GM19239 (cell line): ENCODE measurements at places on chromosomes 7 and 10.
A peak's percentile ranks its signal among the peaks of the same experiment; 100 is the strongest.

DNA sequence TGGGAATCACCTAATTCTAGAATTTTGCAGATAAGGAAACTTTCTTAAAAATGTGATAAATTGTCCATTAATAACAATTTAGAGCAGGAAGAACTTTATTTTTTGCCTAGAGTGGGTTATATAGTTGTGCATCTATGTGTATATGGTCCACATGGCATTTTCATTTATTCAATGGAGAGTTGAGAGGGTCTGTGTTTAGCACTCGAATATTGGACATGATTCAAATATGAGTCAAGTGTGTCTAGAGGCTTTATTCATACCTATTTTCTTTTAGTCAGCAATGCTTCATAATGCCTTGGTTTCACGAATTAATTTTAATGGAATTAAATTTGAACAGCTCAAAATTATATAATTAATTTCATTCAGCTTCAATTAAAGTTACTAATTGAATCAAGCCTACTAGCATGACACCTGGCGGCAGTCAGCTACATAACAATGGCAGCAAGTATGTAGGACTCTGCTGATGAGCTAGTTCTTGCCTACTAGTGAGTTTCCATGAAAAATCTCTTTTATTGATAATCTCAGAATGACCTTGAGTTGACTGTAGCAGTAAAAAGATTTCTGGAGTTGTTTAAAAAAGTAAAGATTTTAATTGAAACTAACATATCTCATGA lies 17.7 kb downstream of the MDFIC start:
- DNase-seq, result no peak

DNA sequence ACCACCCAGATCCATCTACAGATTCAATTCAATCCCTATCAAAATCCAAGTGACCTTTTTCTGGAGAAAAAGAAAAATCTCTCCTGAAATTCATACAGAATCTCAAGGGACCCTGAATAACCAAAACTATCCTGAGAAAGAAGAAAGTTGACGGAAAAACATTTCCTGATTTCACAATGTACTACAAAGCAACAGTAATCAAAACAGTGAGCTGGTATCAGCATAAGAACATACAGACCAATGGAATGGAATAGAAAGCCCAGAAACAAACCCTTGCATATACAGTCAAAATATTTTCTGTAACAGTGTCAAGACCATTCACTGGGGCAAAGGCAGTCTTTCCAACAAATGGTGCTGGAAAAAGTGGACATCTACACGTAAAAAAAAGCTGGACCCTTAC lies 89.9 kb downstream of the JMJD1C start:
- DNase-seq, result no peak

DNA sequence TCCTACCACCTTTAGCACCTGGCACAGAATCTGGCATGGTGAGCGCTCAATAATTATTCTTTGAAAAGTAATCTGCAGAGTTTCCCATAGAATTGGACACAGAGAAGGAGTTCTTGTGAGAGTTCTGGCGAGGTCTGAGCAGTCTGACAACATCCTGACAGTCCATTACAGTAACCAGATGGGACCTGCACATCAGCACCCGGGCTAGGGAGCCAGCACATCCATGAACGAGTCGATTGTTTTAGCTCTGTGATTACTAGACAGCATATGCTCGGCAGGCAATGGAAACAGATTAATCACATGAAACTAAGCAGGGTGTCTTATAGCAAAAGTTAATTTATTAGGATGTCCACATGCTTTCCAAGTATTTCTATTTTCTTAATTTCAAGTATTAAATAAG lies 96.7 kb downstream of the SEMA3D start:
- no peak for DNase-seq

DNA sequence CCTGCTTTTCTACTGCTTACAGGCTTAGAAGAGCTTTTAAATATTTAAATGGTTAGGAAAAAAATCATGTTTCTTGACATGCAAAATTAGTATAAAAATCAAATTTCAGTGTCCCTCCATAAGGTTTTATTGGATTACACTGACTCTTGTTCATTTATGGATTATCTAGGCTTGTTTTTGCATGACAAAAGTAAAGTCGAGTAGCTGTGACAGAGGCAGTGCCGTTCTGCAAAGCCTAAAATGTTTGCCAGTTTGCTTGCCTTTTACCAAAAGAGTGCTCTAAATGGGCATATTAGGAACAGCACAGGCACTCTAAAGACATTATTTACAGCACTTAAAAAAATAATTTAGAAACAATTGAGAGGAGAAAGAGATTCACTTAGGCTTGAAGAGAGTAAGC lies 139.6 kb downstream of the TSPAN12 start:
- no peak for DNase-seq

GRCh38 chr10:29802171-29802570 lies 167.4 kb upstream of the SVIL start:
- DNase-seq, result no peak

DNA sequence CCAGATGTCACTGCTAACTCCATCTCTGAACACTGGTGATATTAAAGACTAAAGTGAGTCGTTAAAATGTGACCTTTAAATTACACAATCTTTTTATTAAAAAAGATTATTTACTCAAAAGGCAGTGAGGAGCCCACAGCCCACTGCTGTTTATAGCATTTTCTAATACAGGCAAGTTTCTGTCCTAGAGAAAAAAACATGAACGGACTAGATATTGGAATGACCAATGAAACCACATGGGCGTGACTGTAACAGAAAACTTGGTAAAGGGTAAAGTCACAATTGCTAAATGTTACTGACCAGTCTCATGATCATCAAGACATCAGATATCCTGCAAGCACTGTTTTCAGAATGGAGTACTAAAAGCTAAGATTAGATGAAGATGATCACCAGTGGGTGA lies 78.7 kb downstream of the FEZF1 start:
- no peak for DNase-seq

DNA sequence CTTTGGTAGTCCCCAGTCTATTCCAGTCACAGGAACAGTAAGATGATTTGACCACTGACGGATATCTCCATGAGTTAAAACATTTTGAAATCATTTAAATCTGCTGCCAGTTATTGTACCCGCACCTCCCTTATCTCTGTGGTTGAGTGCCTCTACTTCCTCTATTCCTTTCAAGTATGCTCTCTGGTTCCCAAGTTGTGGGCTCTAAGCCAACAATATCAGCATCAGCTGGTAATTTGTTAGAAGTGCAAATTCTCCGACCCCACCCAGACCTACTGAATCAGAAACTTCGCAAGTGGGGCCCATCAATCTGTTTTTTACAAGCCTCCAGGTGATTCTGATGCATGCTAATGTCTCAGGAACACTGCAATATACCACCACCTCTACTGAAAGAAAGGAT lies 235.5 kb downstream of the CCSER2 start:
- no peak for DNase-seq

- DNase-seq, result no peak
These were observed 22.9 kb upstream of the TCF7L2 start for GRCh38 chr10:112926906-112927688.

- no peak for DNase-seq
These were observed 25.8 kb downstream of the WBP1L start for GRCh38 chr10:102769375-102770107.

- no peak for DNase-seq
These were observed 26.6 kb downstream of the VWC2 start for GRCh38 chr7:49800031-49800430.

DNA sequence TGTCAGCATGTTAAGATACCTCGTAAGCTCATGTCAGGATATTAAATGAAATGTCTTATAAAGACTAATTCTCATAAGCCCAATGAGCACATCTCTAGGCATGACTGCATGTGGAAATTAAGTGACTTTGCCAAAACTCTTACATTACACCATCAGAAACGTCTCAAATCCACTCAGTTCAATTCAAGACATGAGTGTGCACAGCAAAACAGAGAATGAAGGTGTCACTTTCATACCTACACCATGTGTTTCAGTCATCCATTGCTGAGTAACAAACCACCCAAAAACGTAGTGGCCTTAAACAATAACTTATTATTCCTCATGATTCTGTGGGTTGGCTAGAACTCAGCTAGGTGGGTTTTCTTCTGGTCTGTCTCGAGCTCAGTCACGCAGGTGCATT lies 99.8 kb downstream of the ATE1 start:
- DNase-seq, result no peak

DNA sequence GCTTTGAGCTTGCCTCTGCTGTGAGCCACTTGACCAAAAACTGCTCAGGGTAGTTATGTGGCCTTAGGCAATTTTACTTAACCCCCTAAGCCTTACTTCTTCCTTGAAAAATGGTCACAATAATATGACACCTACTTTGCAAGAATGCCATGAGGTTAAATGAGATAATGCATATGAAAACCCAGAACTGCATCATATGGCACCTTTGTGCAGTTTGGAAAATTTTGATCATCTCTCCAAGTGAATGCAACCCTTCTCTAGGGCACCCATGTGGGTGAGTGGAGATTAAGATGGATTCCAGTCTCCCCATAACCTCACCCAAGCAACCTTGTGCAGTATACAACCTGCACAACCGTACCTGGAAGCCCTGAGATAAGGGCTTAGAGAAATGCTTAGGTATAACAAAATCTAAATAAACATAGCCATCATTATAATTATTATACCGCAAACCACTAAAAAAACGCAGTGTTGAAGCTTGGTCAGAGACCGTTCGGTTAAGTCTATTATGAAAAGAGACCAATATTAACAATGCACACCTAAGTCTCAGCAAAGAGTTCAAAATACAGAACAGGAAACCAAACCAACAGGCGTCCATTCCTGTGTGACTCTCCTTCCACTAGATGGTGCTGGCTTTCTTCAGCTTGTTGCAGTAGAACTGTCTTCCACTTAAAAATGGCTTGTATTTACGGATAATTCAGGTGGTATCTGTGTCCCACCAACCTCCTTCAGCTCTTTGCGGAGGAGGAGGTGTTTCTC lies 21.0 kb upstream of the ASB15 start:
- no peak for DNase-seq

- no peak for DNase-seq
These were observed 82.0 kb downstream of the VWC2 start for GRCh38 chr7:49855281-49855980.

DNA sequence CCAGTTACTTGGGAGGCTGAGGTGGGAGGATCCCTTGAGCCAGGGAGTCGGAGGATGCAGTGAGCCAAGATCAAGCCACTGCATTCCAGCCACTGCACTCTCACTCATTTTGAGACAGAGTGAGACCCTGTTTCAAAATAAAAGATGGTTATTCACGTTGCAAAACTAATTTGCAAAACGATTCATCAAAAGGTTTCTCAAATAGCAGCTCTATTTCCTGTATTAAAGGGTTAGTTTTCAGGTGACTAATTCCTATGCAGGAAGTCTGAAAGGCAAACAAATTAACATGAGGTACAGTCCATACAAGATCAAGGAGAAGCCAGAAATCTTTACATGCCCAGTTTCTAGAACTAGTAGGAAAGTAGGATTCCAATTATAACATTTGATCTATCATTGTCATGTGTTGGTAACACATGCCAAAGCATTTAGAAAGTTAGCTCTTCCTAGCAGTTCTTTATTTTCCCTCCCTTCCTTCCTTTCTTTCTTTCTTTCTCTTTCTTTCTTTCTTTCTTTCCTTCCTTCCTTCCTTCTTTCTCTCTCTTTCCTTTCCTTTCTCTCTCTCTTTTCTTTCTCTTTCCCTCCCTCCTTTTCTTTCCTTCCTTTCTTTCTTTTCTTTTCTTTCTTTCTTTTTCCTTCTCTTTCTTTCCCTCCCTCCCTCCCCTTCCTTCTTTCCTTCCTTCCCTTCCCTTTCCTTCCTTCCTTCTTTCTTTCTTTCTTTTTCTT lies 49.3 kb downstream of the DENND2A start:
- no peak for DNase-seq

DNA sequence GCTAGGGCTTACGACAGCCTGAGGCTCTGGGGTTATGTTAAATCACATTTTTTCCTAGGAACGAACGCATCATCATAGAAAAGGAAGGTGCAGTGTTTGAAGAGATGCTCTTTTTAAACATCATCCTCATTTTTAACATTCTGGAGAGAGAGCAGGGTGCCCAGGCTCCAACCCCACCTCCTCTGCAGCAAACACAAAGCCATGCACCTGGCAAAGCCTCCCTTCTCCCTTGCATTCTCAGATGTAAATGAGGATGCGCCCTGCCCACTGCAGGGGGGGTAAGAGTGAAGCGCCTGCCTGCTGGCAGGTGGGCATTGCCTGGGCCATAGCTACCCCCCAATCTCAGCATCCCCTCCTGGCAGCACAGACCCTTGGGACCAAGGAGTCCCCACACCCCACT lies 92.4 kb downstream of the PTPRN2 start:
- no peak for DNase-seq

- no peak for DNase-seq
These were observed 3.8 kb upstream of the TMEM140 start for GRCh38 chr7:135143885-135144668.

GRCh38 chr10:102642736-102643335 lies 1.4 kb upstream of the TRIM8 start:
- no peak for DNase-seq

GRCh38 chr10:97981816-97982215 lies 48.6 kb downstream of the CRTAC1 start:
- DNase-seq, result no peak

DNA sequence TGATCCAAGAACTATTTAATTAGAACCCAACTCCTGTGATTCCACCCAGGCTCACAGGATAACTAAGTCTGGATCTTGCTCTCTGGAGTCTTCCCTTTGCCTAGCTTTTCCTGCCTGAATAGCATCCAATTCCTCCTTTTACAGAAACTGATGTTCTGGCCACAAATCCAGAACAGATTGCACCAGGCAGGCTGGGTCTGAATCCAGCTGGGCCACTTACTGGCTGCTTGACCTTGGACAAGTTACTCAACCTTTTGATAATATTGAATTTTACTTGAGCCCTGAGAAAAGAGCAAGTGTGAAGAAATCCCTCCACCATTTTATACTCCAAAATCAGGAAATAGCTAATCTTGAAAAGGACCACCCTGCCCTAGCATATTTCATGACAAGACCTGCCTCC lies 55.5 kb upstream of the SLC35G1 start:
- DNase-seq, result no peak

- DNase-seq, result peak; percentile 23
These were observed 39.0 kb downstream of the ADK start for GRCh38 chr10:74189999-74190421.

GRCh38 chr7:131409129-131409766 lies 81.6 kb downstream of the MKLN1 start:
- DNase-seq, result no peak

- no peak for DNase-seq
These were observed 125.3 kb downstream of the DYNC1I1 start for GRCh38 chr7:95897557-95898251.

DNA sequence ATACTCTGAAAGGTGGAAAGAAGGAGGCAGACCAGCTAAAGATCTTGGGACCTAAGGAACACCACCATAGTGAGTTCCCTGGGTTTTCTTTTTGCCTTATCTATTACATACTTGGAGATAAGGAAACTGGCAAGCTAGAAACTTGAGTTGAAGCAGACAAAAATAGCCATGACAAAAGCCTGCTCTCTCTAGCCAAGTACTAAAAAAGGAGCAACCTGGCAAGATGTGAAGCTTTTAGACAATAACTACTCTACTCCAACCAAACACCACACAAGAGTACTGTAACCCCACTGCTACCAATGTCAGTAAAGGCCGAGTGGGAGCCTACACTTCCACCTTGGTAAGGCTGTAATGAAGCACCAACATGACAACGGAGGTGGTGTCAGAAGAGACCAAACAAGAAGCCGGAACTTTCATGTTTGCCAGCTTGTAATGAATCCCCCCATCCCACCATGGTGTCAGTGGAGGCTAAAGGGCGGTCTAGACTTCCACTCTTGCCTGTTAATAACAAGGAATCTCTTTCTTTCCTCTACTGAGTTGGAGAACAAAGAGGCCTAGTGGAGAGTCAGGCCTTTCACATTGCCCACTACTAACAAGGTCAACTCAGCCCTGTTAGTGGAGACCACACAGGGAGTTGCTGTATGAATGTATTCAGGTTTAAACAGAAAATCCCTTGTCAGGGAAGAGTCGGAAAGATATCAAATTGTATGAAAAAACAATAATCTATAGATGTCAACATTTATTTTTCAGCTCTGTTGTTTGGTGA lies 55.8 kb upstream of the DYNC1I1 start:
- no peak for DNase-seq
